Stimulated activated CD8-positive, alpha-beta memory T cell treated with anti-CD3 and anti-CD28 coated beads, Interleukin-12 subunit alpha, Interleukin-12 subunit beta, amount 100 ng/mL, for 1 hour (primary cell): ENCODE measurements at places on chromosomes 1 and 21.

DNA sequence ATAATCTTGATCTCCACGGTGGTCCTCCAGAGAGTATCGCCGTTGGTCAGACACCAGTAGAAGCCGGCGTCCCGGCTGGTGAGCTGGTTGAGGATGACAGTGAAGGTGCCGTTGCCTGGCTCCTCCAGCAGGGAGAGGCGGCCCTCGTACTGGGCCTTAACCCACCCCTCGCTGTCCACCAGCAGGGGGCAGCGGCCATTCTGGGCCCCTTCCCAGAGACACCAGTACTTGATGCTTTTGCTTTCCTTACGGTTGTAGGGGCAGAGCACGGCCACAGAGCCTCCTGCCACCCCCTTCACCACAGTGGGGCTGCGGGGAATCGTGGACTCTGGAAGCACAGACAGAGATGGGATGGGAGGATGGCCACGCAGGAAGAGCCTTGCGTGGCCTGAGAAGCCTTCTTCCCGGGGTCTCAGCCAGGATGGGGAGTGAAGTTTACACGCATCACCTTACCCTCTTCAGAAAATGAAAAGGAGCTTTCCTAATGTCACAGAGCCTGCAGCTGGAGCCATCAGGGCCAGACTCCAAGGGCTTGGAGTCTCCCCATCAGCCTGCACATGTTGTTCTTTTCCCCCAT lies 10.7 kb downstream of the PIGR start:
- DNase-seq = no peak

DNA sequence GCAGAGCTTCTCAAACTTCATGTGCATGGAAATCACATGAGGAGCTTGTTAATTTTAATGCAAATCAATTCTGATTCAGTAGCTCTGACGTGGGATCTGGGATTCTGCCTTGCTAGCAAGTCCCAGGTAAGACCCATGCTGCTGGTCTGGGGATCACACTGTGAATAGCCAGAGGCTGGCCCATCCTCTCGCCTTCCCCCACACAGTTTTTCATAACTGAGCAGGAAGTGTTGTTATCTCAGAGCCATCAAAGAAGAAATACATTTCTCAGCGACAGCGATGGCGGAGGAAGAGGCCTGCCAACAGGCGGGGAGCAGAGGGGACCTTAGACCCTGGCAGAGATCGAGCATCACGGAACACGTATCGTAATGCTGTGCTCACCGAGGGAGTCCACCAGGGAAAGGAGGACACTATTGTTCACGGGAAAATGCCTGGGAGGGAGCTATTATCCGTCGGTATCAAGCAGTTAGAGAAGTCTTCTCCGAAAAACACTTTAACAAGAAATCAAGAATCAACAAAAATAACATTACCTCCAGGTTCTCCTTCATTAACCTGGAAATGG lies 268.9 kb upstream of the TMEM51 start:
- DNase-seq = no peak

- no peak for DNase-seq
These were observed 738.0 kb downstream of the PTPRU start for GRCh38 chr1:29974316-29974724.

DNA sequence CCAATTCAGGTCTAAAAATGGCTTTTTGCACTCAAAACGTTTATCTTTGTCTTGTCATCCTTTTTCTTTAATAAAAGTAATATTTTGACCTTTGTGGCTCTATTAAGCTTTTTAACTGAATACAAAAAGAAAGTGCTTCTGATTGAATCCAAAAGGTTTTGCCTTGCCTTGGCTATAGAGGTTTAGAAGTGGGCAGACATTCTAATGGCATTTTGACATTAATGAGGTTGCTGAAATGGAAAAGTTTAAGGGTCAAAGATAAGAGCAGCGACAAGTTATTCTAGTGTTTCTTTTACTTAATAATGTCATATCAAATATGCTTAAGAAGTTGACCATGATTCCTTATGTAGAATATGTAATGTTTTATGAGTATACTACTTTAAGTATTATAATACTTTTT lies 120.2 kb downstream of the ADGRL2 start:
- no peak for DNase-seq

DNA sequence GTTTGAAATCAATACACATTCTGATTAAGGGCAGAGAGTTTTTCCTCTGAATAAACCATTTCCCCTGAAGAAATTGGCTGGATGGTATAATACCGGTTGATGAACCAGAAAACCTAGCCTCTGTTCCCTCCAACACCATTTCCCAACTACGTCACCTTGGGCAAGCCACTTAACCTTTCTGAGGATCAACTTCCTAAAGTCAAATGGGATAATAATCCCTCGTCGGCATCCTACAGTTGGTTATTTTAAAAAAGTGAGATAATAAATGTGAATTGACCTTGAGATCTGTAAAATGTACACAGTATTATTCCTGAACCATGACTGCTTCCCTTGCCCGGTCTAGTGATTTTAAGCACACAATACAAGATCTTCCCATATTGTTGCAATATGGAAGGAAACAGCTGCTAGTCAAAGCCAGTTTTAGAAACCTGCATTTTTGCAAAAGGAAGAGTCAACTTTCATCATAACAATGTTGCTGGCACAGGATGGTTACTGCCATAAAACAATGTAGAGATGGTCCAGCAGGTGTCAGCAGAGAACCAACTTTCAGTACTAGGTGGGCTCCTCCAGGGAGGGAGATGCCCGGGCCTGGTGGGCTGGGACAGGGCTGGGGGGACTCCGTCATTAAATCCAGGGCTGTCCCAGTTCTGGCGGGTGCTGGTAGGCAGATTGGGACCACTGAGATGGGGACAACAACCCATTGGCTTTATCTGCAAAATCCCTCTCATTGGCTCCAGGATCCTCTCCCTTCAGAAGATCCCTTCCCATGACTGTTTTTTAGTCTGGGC lies 5.2 kb upstream of the HLX start:
- no peak for DNase-seq

GRCh38 chr1:64967381-64967780 lies 1.0 kb upstream of the JAK1 start:
- DNase-seq = no peak

- DNase-seq = no peak
These were observed 67.3 kb downstream of the LAMC1 start for GRCh38 chr1:183090391-183091006.

- no peak for DNase-seq
These were observed 52.3 kb downstream of the COL18A1 start for GRCh38 chr21:45457161-45457831.

DNA sequence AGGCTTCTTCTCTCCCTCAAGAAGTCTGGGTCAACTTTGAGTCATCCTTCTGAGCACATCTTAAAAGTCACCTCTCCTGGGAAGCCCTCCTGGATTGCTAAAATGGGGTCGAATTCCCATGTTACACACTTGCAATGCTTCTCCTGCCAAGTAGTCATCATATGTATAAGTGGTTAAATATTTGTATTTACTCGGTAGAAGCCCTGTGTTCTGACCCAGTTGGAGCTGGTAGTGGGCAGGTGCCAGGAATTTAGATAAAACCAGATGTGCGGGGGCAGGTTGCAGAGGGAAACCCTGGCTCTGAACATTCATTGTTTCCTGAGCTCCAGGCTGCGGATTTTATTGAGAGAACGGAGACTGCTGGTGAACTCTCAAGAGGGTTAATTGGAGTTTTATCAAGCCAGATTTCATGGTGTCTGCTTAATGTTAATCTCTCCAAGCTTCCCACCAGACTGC lies 52.8 kb upstream of the RPL11 start:
- no peak for DNase-seq

GRCh38 chr1:168603501-168604110 lies 27.2 kb downstream of the XCL1 start:
- peak; percentile 57 for DNase-seq

- no peak for DNase-seq
These were observed 79.5 kb downstream of the TNFSF18 start for GRCh38 chr1:172971241-172971640.

GRCh38 chr21:21003701-21004100 lies 5.5 kb downstream of the NCAM2 start:
- no peak for DNase-seq

GRCh38 chr1:176391621-176392020 lies 71.4 kb upstream of the PAPPA2 start:
- no peak for DNase-seq

GRCh38 chr1:55302972-55303371 lies 87.8 kb upstream of the USP24 start:
- no peak for DNase-seq

DNA sequence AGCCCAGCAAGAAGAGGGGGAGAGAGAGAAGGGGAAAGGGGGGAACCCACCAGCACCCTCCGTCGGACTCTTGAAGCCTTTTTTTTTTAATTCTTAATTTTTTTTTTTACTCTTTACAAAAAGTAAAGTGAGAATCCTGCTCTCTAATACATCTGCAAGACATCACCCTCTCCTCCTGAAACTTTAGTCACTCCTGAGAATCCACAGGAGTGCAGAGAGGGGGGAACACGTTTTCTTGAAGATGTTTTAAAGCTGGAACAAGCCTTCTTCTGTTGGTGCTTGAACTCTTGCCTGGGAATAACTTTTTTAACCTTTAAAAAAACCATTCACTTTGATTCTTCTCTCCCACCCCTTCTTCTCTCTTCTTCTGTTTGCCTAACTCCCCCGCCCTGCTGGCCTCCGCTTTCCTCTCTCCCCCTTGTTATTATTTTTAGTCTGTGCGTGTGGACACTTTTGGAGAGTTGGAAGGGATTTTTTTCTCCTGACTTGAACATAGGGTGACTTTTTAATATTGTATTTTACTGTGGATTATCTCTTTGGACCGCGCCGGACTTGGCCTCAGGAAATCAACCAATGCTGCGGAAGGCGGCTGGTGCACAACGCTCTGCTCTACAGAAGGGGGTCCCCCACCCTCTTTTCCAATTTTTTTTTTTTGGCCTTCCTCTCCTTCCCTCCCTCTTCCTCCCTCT lies 383 bp upstream of the PRRX1 start:
- no peak for DNase-seq

- no peak for DNase-seq
These were observed 58.3 kb upstream of the ACTRT2 start for GRCh38 chr1:2962946-2963345.

DNA sequence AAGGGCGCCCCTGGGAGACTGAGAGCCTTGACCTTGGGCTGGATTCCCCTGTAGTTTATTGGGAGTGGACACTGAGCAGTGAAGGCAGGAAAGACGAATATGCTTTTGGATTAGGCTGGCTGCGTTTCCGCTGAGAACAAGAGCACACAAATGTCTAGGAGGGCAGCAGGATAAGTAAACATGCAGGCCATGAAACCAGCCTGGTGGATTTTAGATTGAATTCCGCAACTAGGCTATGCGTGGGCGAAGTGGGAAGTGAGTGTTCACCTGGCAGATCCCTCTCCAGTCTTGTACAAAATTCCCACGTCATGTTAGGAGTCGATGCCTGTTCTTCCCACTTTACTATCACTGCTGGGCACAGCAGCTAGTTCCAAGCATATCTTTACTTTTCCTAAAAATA lies 21.4 kb upstream of the KCNJ6 start:
- no peak for DNase-seq

DNA sequence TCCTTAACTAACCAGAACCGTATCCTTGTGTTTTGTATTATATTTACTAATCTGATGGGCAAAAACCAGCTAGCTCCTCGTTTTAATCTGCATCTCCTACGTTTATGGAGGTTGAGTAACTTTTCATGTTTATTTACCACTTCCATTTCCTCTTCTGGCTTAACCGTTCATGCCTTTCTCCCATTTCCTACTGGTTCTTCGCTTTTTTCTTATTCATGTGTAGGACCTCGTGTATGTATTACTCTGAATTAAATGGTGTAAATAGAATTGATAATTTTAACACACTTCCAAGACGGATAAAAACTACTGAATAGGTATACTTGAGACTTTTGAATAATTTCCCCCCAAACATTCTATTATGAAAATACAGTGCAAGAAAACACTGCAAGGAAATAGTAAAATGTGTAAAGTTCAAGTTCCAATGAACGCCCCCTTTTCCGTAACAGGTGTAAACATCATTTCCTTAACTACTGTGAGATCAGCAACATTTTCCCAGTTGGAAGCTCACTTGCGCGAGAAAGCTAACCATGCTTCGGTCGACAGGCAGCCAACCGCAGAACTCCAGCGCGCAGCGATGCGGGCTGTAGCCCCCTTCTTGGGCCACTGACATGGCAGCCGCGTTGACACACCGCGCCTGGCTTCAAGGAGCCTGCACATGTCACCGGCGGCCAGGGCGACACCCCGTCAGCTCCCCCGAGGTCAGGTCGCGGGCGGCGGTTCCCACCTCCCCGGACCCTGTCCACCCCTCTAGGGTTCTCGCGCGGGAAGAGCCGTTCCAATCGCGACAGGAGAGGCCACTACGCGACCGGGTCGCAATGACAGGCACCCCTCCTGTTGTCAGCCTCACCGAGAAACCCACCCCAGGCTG lies 816 bp downstream of the EDEM3 start:
- no peak for DNase-seq

- no peak for DNase-seq
These were observed 54.5 kb downstream of the EXO1 start for GRCh38 chr1:241902391-241903065.

DNA sequence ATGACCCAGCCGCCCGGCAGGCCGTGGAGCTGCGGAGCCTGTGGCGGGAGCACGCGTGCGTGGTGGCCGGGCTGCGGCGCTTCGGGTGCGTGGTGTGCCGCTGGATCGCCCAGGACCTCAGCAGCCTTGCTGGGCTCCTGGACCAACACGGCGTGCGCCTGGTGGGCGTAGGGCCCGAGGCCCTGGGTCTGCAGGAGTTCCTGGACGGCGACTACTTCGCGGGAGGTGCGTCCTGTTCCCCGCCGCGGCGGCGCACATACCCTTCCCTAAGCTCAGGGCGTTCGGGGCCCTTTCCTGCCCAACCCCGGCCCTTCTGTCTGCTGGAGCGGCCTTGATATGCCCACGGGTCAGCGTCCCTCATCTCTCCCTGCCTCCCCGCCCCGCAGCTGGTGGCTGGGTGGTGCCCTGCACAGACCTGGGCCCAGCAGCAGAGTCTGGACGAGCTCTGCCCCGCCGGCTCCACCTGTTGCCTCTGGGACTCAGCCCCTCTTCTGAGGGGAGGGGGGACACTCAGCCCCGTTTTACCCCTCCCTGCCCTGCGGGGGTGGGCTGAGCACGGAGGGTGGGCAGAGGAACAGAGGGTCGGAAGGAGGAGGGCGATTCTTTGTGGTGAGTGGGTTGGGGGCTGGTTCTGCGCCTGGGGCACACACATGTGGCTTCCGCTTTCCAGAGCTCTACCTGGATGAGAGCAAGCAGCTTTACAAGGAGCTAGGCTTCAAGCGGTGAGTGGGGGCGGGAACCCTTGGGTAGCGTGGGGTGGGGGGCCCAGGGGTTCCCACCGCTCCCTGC lies 688 bp downstream of the PRXL2B start:
- DNase-seq = no peak

DNA sequence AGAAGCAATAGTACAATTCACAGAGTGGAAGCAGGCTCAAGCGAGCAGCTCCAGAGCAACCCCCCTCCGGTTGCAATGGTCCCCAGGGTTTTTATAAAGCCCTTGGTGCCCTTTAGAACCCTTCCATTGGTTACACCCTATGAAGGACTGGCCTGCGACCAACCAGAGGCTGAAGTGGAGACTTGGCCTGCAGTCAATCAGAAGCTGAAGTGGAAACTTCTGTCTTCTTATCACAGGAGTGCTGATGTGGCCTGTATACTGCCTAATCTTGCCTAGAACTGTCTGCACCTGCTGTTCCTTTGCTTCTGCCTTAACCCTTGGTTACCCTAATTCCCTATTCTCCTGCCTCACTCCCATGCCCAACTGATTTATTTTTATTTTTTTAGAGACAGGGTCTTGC lies 15.4 kb upstream of the FRRS1 start:
- no peak for DNase-seq

- no peak for DNase-seq
These were observed 64.0 kb downstream of the LHX8 start for GRCh38 chr1:75198163-75198562.
